Right ventricle myocardium inferior (tissue), 1 donor: ENCODE measurements at places on chromosomes 7 and 10. TPM values are rescaled to one million over a fixed set of nuclear protein-coding genes. Genes with fewer than 3 reads are reported as not detected.
A peak's percentile ranks its signal among the peaks of the same experiment; 100 is the strongest.

The TCAF2 gene
- 0.38 TPM for total RNA-seq

- DNase-seq = no peak
These were observed 295.9 kb upstream of the NFE2L3 start for GRCh38 chr7:25855854-25856782.

- DNase-seq = no peak
These were observed 267.9 kb upstream of the LRGUK start for GRCh38 chr7:133859231-133859630.

DNA sequence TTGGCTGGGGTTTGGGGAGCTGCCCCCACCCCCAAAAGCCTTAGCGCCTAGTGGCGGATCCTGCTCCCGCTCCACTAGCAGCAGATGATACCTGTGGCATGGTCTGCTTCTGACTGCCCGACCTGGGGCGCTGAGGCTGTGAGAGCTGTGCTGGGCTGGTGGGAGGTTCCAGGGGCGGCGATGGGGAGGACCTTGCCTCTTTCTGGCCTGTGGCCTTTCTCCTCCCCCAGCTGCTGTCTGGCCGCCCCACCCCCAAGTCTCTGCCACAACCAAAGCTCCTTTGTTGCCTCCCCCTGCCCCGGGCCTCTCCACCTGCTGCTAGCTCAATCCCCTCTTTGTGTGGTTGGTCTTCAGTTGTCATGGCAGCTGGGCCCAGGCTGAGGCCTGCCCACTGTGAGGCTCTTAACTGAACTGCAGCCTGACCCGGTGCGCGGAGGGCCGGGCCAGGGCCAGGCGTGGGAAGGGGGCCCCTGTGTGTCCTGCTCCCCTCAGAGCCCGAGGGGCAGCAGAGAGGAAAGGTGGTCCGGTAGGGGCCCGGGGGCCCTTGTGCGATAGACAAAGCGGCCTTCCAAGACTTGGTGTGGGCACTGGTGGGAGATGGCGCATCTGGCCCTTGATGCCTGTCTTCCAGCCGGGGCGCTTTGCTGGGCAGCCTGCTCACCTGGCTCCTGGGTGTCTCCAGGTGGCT, 4.7 kb downstream of the ZNF775 start:
- no peak for DNase-seq

The LRRC17 gene
- 2.1 TPM for total RNA-seq

The LRMDA gene
- 22.3 TPM for total RNA-seq

The IL6 gene
- total RNA-seq = 0.60 TPM

The C10orf53 gene
- total RNA-seq = not detected

The MMRN2 gene
- 35.8 TPM for total RNA-seq

The GIMAP8 gene
- total RNA-seq = 14.9 TPM

GRCh38 chr7:93715234-93715633, 140.7 kb upstream of the CALCR start:
- peak; percentile 62 for DNase-seq

- peak; percentile 93 for DNase-seq
These were observed 105.9 kb upstream of the ANLN start for GRCh38 chr7:36283711-36284130.

- no peak for DNase-seq
These were observed 232.7 kb upstream of the TAC1 start for GRCh38 chr7:97499204-97499603.

DNA sequence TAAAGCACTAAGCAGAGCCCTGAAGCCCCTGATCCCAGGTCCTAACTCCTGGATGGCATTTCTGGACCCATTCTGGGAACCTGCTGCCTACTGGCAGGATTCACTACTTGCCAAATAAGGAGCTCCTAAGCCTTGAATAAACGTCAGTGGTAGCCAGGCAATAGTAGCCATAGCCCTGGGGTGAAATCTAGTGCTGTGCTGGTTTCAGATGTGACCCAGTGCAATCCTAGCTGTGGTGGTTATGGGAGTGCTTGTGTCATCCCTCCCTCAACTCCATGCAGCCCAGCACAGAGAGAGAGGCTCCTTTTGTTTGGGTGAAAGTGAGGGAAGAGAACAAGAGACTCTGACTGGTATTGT, 43.7 kb downstream of the PCLO start:
- DNase-seq = no peak

The SLC18A2 gene
- total RNA-seq = 0.16 TPM

The CCL24 gene
- total RNA-seq = not detected

The ETV1 gene
- total RNA-seq = 27.9 TPM

- DNase-seq = no peak
These were observed 277.3 kb downstream of the CELF2 start for GRCh38 chr10:11294831-11295450.

GRCh38 chr7:12257582-12257981, 46.5 kb downstream of the TMEM106B start:
- DNase-seq = no peak

DNA sequence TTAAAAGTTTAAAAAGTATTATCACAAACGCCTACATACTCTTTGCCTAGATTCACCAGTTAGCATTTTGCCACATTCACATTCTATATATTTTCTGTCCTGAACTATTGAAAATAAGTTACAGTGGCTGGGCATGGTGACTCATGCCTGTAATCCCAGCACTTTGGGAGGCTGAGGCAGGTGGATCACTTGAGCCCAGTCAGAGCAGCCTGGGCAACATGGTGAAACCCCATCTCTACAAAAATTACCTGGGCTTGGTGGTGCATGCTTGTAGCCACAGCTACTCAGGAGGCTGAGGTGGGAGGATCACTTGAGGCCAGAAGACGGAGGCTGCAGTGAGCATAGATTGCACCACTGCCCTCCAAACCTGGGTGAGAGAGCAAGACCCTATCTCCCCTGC, 5.3 kb downstream of the ARPC1A start:
- no peak for DNase-seq

The ADARB2 gene
- total RNA-seq = 0.19 TPM

GRCh38 chr10:132383101-132383500, 13.9 kb upstream of the PWWP2B start:
- peak; percentile 9 for DNase-seq

DNA sequence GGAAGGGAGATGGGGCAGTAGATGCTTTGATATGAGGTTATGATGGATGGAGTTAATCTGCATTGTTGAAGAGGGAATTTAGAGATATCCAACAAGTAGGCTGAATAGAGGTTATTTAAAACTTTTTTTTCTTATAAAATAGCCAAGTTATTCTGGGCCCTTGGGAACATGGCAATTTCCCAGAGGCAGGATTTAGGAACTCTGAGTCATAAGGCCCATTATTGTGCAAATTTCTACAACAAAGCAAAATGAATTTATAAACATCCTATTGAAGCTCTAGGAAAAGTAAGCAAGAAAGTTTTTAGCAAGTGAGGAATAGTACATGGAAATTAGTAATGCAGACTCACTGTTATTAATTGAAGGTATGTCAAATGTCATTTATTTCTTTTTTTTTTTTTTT, 160.9 kb upstream of the NPY start:
- no peak for DNase-seq

DNA sequence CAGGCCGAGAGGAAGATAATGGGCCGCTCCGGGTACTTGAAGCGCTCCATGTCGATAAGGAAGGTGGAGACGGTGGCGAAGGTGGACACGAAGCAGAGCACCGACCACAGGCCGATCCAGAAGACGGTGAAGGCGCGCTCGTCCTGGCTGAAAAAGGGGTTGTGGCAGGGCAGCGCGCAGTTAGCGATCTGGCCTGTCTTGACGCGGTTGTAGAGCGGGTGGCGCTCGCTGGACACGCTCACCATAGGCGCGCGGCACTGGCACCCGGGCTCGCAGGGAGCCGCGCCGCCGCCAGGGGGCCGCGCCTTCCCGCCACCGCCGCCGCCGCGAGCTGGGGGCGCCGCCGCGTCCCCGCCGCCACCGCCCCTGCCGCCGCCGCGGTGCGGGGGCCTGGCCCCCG, 1.6 kb downstream of the FZD8 start:
- DNase-seq = peak; percentile 89

DNA sequence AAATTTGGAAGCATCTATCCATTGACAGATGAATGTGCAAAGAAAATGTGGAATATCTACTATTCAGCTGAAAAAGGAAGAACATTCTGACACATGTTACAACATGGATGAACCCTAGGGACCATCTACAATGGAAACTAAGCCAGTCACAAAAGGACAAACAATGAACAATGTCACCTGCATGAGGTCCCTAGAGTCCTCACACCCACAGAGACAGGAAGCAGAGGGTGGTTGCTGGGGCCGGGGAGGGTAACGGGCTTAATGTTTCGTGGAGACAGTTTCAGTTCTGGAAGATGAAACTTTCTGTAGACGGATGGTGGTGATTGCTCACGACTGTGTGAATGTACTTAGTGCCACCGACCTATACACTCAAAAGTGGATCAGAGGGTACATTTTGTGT, 282.9 kb downstream of the ADARB2 start:
- DNase-seq = no peak

- DNase-seq = no peak
These were observed 23.8 kb upstream of the PTTG1IP2 start for GRCh38 chr7:90445633-90446032.

DNA sequence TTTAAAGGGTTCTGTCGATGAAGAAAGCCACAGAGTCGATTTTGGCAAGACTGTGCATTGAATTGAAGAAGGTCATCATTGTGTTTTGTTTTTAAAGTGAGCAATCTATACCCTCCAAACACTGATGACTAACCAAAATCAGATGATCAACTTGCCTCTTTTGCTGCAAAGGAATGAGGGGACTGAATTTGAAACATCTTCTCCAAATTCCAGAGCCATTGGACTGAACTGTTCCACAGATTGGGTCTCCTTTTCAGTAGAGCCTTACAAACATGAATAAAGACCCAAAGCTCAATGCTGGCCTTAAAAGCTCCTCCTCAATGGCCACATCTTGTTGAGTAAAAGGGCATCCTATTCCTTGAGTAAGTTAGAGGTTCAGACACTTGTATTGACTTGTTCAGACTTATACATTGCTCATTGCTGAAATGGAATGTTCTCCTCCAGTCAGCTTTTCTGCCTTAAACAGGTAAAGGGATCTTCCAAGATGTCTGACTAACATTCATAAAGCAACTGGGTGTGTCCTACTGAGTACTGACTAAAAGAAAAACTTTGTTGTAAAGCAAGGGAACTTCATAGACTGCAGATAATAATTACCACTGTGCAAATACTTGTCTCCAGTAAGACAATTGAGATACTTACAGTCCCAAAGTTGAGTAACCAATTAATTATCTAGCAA, 630.6 kb downstream of the KCNMA1 start:
- no peak for DNase-seq

DNA sequence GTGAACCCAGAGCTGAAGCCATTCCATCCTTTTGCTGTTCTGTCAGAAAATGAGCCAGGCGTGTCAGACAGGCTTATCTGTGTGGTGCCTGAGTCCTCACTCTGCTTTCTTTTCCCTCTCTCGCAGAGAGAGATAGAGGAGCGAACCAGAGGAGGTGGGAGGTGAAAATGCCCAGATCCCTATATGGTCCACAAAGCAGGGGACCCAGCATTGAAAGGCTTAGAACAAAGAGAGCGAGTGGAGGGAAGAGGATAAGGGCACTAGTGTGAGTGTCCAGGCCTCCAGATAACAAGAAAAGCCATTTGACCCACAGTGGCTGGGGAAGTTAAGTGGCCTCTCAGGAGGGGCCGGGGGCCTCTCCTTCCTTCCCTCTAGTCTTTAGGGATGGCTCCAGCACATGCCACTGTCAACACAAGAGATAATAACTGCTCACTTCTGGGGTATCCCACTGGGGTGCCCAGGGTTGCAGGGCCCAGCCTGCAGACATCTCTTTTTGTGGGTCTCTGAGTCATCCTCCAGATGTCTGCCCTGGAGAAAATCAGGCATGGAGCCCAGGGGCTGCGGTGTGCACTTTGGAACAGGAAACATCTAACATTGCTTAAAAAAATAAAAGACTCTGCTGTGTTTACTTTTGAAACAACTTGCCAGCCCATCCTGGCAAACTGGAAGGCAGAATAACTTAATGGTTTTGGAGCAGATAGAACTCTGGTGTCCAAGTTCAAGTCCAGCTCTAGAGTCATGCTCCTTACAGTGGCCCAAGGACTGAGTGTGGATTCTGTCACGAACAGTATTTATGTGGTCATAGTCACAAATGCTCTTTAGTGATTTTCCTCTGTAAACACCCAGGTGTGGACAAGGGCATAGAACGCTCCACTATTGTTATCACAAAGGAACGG, 189.5 kb downstream of the CXCL12 start:
- no peak for DNase-seq

GRCh38 chr10:86056672-86057071, 309.9 kb downstream of the GRID1 start:
- no peak for DNase-seq

The PRTFDC1 gene
- total RNA-seq = 7.1 TPM

The NEUROG3 gene
- not detected for total RNA-seq

- DNase-seq = no peak
These were observed 53.3 kb downstream of the CDHR3 start for GRCh38 chr7:106016331-106016730.

DNA sequence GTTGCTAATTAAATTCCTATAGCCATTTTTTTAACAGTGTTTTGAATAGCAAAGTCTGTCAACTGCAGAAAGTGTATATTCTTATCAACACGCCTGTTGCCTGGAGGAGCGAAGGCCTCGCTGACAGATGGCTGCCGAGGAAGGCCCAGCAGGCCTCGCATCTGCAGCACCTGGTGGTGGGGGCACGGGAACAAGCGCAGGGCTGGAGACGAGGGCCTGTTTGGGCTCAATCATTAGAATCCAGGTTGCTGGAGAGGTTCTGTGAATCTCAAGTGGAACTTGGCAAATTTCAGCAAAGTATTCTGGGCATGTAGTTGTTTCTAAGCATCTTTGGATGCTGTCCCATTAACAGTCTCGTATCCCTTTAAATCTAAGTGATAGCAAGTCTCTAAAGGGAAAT, 66.1 kb upstream of the FAM204A start:
- no peak for DNase-seq

DNA sequence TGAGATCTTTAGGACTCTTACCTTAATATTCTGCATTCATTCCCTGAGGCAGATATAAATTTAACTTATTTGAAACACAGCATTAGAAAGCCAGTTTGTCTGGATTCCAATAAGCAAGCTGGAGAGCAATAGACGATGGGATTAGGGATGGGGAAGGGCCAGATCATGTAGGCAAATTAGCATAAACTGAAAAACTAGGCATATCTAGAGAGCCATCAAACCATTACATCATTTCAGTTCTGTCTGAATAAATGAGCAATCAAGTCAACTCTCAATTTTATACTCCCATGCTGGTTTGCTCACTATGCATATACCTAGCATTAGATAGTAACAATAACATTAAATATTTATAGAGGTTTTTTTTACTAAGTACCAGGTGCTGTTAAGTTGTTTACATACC, 583.6 kb upstream of the LRRN3 start:
- no peak for DNase-seq

The MMP21 gene
- total RNA-seq = not detected

DNA sequence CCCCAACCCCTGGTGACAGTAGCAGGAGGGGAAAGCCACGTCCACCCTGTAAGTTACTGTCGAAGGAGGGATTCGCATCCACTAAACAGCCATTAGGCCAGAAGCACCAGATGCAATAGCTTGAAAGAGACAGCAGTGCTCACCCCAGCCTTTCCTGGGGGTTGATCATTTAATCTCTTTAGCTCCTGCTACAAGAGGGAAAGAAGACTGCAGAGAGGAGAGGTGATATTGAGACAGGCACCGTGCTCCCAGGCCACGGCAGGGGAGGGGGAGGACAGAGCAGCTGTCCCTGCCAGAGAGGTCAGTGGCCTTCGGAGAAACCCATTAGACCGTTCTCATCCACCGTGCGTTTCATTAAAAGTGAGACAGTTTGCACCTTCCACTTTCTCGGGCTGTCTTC, 148.3 kb downstream of the CDH23 start:
- no peak for DNase-seq

GRCh38 chr7:142603870-142604448, 145.3 kb upstream of the PRSS1 start:
- no peak for DNase-seq
